PC-9 (cell line): ENCODE measurements at places on chromosomes 2 and 18.

DNA sequence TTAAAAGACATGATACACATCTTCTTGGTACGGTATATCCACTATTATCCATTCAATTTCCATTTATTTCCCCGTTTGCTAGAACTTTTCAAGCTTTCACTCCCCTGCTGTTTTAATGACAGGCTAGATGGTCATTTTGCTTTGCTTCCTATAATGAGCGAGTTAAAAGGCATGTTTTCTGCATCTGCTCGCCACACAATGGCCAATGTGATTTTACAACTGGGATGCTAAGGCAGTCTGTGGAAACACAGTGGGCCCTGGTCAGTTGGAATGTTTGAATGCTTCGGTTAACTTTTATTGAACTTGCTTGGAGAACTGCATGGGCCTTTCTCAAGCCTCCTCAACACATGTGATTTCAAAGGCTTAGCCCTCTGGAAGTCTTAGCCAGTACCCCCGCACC, 48.4 kb upstream of the TNP1 start:
- no peak for DNase-seq

DNA sequence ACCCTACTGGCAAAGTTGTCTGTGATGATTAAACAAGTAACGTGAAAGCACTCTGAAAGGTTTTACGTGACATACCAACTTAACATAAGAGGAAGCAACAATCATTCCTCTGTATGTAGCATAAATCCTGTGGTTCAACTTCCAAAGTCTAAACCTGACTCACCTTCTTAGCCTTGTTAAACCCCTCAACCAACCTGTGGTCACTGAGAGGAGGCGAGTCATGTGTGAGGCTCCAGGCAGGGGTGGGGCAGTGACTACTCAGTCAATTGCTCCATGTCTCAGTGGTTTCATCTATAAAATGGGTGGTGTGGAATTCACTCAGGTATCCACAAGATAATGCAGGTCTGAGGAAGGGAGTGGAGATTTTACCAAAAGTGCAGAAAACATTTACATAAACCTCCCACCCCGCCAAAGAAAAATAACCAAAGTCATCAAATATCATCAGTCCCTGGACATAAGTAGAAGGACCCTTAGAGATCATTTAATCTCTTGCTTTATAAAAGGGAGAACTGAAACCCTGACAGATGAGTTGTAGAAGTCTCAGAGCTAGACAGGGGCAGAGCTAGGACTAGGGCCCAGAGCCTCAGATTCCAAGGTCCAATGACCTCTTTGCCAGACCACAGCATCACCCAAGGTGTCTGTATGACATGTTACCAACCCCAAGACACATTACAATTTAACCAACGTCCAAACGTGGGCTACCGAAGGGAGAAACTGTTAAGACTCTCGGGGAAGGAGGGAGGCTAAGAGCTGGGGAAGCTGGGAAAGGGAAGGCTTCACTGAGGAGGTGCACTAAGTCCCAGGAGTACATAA, 3.7 kb upstream of the PCBP1 start:
- peak; percentile 76 for DNase-seq

DNA sequence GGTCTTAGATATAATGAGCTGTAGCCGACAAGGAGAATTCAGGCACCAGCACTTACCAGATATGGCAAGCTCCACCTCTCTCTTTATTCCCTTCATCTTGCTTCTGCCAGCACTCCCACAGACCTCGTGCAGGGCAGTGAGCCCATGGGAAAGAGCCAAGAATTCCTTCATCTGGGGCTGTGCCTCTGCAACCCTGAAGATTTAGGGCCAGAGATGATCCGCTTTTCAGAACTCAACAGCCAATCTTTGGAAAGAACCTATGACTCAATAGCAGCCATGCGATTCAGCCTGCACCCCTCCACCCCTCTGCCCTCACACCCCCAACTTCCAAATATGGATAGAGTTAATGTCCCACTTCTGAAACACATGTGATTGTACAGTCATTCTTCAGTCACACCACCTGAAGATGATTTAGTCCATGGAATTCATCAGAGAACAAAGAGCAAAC, 533.7 kb upstream of the TNP1 start:
- no peak for DNase-seq

DNA sequence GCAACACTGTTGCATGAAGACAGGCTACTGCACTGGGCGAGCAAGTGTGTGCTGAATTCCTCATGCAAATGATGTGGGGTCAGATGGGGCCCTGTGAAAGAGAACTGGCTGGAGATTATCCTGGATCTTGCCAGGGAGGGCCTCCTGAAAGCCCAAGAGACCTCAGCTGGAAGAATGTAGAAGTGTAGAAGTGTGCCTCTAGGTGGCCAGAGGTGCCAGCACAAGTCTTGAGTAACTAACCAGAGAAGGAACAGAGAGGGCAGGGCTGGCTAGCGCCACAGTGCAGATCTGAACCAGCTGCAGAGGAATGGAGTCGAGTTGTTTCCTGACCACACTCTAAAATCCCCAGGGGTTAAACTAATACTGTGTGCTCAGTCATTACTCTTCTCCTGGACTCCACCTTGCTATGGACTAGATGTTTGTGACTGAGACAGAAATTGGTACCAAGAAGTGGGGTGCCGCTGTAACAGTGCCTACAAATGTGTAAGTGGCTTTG, 399.3 kb downstream of the LRATD1 start:
- no peak for DNase-seq

DNA sequence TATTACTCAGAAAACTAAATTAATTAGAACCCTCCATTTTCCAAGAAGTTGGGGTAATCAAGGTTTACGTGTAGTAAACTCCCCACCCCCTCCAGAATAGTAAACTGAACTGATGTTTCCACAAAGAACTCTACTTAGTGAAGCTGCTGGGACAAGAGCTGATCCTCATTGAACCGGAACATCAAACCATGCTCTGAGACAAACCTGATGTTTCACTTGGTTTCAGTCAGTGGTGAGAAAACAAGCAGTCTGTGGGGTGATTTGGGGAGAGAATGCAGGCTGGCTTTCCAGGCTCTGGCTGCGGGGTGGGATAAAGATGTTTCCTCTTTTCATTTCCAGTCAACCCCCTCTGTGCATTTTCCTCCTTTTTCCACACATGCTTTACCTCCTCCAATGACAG, 38.2 kb downstream of the CELF4 start:
- DNase-seq: no peak

DNA sequence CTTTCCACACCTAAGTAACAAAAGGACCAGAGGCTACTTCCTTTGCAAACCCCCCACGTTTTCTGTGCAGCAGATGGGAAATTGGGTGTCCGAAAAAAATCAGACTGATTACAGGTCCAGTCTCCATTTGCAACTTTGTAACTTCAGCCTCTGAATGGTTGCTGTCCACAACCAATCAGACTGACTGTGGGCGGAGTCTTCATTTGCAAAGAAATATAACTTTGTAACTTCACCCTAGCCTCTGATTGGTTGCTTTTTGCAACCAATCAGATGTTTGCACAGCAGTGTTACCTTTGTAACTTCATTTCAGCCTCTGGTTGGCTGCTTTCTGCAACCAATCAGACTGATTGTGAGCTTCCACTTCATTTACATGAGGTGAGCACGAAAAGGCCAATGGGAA, 27.8 kb upstream of the CACNB4 start:
- no peak for DNase-seq

GRCh38 chr2:213145715-213146242, 5.6 kb downstream of the IKZF2 start:
- DNase-seq: no peak

DNA sequence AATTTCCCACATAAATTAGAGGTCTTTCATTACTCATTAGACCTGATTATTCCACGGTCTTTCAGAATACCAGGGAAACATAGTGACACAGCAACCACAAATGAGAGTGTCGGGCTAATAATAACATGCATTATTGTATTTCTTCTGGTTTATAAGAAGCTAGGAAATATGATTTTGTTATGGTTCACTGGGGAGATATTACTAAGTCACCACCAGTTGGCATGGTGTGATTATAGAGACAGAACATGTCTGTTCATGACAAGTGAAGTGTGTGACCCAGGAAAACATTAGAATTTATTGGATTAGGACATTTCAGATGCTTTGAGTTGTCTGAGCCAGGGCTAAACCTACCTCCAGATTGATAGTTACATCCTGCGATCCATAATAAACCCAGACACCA, 494.4 kb downstream of the FBXO15 start:
- DNase-seq: no peak

- no peak for DNase-seq
These were observed 47.2 kb downstream of the VIL1 start for GRCh38 chr2:218465987-218466633.

GRCh38 chr2:171505374-171505773, 16.9 kb upstream of the CYBRD1 start:
- DNase-seq: no peak

DNA sequence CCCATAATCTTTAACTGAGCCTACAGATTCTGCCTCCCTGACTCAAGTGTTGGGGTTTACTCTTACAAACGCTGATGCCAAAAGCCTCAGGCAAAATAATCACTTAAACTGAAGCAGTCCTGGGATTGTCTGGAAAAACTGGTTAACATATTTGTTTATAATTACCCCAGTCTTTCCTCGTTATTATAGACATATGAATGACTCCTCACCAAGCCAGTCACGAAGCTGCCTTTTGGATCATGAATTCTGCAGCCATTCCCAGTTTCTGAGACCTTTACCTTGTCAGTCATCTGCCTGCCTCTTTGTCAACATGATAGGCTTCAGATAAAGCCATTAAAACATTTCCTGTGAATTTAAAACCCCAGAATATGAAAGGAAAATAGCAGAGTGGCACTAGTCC, 46.4 kb downstream of the MREG start:
- no peak for DNase-seq

GRCh38 chr2:225090746-225091145, 48.5 kb upstream of the DOCK10 start:
- no peak for DNase-seq

DNA sequence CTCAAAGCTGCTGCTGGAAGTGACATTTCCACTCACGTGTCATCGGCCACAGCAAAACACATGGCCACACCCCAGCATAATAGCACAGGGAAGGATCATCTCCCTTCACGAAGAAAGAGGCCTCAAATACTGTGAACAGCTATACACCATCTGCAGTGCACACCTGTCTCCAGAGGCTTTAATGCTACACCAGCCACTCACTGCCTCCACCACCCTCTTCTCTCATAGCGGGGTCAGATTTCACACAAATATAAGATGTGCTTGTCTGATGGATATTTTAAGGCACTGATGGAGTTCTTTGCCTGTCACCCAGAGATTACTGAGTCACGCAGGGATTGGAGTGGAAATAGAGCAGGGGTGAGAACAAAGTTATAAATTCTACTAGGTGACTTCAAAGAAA, 374.0 kb downstream of the ZNF516 start:
- DNase-seq: no peak

DNA sequence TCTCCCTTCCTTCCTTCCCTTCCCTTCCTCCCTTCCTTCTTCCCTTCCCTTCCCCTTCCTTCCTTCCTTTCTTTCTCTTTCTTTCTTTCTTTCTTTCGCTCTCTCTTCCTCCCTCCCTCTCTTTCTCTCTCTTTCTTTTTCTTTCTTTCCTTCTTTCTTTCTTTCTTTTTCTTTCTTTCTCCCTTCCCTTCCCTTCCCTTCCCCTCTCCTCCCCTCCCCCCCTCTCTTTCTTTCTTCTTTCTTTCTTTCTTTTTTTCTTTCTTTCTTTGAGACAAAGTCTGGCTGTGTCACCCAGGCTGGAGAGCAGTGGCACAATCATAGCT, 34.8 kb downstream of the GATA6 start:
- DNase-seq: no peak

DNA sequence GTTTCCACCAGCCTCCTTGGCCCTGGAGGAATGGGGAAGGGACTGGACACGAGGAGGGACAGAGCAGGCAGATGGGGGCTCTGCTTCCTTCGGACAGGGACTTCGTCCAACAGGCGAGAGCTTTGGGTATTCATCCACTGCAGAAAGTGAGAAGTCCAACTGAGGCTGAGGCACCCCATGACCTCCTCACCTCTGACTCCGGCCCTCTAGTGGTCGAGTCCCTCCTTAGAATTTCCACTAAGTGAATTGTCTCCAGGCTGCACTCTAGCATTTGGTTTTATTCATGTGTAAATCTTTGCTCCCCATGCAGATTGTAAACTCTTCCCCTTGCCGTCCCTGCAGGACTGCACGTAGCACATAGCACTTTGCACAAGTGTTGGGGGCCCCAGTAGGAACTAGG, 75.6 kb downstream of the TMEM247 start:
- no peak for DNase-seq

- DNase-seq: no peak
These were observed 39.3 kb downstream of the CENPO start for GRCh38 chr2:24832521-24832920.

- no peak for DNase-seq
These were observed 761.8 kb upstream of the ACVR2A start for GRCh38 chr2:147082850-147083522.
